Activated CD8-positive, alpha-beta memory T cell treated with anti-CD3 and anti-CD28 coated beads, Interleukin-2, amount 50 U/mL, for 4 hours (primary cell): ENCODE measurements at places on chromosomes 3 and 15.

GRCh38 chr3:107221856-107222255 is 155.4 kb upstream of the CCDC54 start:
- DNase-seq = no peak

GRCh38 chr15:33801954-33802353 is 166.3 kb upstream of the CHRM5 start:
- DNase-seq = no peak

GRCh38 chr3:184565421-184566211 is 4.0 kb downstream of the EPHB3 start:
- DNase-seq = no peak

DNA sequence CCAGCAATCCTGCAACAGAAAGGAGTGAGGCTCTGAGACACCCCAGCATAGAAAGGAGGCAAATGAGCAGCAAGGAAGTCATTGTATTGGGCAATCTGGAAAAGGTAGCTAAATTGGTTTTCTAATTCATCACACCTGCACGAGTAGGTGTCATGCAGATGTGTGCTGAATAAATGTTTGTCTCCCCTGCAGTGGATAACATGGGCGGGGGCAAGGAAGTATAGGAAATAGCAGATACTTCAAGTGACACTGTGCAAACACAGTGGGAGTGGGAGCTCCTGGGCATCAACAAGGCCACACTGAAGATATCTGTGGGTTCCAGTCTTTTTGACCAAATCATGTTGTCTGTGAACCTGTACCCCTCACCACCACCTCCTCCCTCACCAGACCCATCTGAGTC is 14.4 kb upstream of the HTR3E start:
- no peak for DNase-seq

- no peak for DNase-seq
Measured at GRCh38 chr3:113157408-113158030, 53.8 kb upstream of the BOC start.

- DNase-seq = no peak
Measured at GRCh38 chr3:116331380-116331779, 113.9 kb downstream of the LSAMP start.

DNA sequence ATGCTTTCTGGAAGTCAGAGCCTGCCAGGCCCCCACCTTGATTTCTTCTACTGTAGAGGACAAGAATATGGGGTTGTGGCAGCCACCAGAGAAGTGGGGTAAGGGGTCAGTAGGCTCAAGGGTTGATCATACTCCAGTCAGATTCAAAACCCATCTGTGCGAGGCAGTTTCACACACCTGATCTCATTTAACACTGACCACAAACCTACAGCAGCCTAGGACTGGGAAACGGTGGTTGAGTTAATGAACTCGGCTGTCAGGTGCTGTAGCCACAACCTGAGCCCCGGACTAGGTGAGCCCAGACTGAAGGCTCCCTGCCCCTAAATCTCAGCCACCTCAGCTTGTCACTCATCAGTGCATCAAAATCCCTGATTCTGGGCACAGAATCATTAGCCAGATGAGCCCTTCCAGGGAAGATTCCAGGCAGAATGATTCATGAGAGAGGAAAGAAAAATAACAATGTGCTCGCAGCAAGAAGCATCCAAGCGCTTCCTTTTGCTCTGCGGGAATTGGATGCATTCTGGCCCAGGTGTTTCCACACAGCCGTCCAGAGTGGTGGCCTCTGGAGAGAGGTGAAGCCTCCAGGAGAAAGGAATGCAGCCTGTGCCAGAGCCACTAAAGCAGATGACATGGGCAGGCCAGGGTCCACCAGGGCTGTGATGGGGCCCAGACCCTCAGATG is 102.1 kb downstream of the SRGAP3 start:
- no peak for DNase-seq

DNA sequence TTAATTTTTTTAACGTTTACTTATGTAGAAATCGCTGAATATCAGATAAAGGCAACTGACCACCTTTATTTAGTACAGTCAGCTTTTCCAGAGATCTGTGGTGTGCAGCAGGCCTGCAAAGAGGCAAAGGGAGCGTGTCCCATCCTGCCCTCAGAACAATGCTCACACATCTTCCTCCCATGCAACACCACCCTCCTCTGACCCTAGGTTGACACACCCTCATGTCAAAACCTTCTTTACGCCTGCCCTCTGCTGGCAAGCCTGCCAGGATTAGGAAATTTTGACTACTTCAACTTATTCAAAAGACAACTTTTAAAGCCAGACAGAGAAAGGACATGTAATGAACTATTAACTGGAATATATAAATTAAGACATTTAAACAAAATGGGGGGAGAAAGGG is 513.7 kb downstream of the FOXP1 start:
- DNase-seq = peak; percentile 76

GRCh38 chr15:95712785-95713184 is 617.7 kb upstream of the NR2F2 start:
- no peak for DNase-seq

GRCh38 chr3:163766112-163766511 is 1312.2 kb downstream of the SI start:
- DNase-seq = no peak

DNA sequence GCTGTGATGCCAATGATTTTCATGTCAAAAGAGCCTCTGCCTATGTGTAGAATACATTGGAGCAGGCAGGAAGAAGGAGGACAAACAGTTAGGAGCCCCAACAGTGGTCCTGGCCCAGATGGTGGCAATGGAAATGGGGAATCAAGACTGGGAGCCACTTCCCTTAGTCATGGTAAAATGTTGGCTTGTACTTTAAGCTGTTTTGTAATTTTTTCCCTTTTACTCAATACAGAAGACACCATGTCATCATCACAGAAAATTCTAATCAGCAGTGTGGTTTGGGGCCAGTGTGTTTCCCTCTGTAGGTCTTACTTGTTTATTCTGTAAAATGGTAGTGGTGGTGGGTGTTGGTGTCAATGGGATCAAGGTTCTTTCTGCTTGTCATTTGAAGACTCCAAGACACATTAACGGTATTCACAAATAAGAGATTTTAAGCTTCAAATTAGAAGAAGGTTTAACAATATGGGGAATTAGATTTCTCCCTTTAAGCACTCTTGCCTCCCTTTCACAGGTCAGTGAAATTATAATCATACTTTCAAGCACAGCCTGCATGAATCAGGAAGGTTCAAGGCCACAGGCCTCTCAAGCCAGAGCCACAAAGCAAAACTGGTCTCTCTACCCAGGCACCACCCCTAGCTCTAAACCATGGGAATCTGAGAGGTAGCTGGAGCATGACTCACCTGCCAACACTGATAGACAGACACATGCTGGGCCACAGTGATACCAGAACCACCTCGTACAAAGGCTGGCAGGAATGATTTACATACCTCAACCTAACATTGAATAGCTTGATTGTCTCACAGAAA is 24.9 kb downstream of the SIAH2 start:
- DNase-seq = no peak

DNA sequence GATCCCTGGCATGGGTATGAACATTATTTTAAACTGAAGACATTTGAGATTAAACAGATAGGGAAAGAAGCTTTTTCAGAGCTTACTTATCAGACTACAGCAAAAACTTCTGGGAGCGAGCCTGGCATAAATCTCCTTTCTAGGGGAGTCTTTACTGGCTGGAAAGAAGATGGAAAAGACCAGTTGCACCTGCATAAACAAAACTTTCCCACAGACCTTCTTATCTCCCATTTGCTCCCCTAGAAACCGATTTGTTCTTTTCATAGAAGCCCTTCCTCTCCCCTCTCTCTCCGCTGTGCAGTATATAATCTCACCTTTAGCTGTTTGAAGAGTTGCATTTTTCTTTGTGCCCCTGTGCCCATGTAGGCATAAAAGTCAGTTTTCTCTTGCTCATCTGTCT is 93.2 kb downstream of the CHRNA7 start:
- no peak for DNase-seq

DNA sequence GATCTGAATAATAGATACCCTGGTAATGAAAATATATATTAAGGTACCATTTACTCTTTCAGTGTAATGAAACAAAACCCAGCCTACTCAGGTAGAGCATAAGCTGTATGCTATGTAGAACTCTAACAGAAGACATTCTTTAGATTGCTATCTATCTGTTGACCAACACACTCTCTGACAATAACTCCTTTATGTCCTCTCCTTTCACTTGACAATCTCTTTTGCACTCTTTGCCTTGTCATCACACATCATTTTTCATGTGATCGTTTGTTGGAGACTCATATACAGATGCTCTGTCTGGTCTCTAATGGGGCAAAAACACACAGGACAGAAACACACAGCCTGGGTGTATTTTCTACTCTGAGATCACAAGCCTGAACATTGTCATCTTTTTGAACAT is 35.4 kb upstream of the SUCLG2 start:
- no peak for DNase-seq

GRCh38 chr3:153513236-153513635 is 351.2 kb downstream of the RAP2B start:
- no peak for DNase-seq

DNA sequence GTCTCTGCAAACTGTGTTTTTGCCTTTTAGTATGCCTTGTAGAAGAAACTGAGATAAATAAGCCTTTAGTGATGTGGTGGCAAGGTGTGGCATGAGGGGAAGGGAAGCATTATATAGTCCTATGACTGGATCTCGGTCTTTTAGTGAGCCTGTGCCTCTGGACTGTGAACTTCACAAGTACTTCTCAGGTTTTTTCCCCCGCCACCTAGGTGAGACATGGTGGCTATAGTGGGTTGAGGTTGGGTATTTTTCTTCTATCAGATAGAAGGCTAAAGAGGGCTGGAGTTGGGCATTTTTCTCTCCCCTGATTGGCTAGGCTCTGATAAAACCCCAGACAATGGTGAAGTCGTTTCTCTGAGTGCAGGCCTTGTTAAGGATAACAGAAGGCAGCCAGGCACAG is 38.7 kb upstream of the ZFAND6 start:
- DNase-seq = no peak

DNA sequence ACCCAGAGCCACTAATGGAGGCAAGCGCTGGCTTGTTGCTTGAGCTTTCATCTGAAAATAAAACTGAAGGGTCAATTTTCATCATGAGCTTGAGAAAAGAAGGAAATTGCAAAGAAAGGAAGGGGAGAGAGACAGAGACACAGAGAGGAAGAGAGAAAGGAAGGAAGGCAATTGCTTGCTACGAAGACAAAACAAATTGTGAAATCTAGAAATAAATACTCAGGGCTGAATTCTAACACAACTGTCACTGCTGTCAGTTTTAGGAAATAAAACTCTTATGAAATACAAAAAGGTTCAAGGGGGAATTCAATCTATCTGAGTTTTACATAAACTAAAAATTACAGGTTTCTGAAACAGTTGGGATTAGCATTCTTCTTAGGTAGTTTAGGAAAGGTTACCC is 36.7 kb downstream of the FOXP1 start:
- DNase-seq = no peak

- no peak for DNase-seq
Measured at GRCh38 chr3:185796431-185797107, 28.3 kb downstream of the IGF2BP2 start.

- no peak for DNase-seq
Measured at GRCh38 chr3:142566096-142566495, 12.4 kb downstream of the ATR start.

DNA sequence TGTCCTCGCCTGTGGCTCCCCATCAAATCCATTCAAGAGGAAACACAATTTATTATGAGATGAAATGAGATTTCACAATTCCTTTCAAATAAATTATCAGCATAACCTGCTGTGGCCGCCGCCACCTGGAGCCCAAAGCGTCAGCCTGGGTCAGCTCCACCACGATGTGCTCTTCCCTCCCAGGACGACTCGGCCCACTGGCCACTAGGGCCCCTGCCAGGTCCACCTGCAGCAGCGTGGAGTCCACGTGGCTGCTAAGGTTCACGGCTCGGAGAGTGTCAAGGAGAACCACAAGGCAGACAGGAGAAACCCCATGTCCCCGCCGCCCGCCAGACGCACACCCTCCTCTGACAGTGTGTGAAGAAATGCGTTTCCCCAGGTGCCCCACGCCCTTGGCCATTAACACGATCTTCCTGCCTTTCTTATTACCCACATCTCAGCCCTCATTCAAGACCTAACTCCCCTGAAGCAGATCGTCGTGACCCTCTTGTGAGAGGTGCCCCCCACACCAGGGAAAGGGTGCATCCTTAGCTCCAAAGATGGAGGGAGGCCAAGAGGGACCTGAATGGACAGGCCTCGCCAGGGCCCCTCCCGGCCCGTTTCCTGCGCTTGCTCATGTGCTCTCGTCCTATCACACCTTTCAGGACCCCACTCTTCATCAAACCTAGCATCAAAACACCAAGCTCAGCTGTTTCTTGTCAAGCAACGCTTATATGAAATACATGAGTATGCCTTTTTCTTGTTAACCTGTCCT is 80.6 kb downstream of the OCA2 start:
- DNase-seq = no peak

GRCh38 chr3:14151471-14152083 is 26.7 kb downstream of the TMEM43 start:
- DNase-seq = no peak

DNA sequence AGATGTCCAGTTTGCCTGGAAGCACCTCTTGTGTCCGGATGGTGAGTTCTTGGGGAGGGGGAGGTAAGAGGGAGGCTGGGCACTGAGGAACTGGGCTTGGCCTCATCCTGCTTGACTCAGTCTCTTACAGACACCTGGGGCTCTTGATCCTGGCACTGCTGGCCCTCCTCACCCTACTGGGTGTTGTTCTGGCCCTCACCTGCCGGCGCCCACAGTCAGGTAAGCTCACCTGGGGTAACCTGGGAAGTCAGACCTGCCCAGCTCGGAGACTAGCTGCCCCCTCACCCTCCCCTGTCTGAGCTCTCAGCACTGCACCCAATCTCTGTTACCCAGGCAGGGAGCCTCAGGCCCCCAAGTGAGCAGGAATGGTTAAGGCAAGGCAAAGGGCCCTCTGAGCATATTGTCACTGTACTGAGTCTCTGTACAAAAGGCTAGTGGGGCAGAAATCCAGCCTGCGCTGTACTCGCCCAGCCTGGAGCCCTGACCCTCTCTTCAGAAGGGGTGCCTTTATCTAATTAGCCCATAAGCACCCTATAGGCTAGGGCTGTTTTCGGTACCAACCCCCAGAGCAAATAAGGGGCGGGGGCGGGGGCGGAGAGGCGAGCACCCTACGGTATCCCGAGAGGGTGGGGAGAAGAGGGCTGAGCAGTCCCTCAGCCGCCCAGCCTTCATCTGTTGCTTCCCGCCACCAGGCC is 2.2 kb upstream of the IL17RC start:
- DNase-seq = no peak

- DNase-seq = no peak
Measured at GRCh38 chr3:102574355-102574754, 139.5 kb downstream of the ZPLD1 start.

- no peak for DNase-seq
Measured at GRCh38 chr3:139803294-139803693, 125.5 kb upstream of the NMNAT3 start.

DNA sequence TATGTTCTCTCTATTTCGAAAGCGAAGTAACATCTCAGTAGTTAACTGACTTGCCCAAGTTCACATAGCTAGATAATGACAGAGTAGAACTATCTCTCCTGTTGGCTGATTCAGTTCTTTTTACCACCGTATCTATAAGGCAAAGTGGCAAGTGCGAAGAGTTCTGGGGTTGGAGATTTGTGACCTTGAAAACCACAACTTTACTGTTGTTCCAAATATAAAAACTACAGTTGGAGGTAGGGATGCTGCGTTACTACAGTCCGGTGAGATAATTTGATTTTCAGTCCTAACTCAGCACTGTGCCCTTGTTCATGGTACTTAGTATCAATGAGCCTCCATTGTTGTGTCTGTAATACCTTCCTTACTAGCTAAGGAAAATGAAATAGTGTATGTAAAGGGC is 71.2 kb upstream of the GOLGA8B start:
- no peak for DNase-seq
